ENCODE measurements at places on chromosomes 1 and 21.

- DNase-seq, result no peak
Observed at GRCh38 chr1:37831809-37832208, 23.8 kb upstream of the YRDC start.

GRCh38 chr1:235821361-235821981 is 45.2 kb downstream of the LYST start:
- no peak for DNase-seq

DNA sequence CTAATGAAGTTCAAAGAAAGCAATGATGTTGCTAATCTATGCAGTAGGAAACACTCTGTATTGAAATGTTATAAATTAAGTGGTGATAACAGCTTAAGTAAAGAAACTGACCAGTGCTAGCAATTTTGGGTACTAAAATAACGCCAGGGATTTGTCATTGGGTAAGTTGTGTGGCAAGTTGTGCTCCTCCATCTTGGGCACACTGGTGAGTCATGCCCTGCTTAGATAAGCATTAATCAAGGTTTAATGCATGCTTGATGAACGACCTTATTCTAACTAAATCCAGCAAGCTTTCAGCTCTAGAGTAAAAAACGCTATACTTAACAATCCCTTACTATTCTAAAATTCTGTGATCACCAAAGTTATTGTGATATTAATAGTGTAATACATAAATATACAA is 25.2 kb downstream of the VAMP4 start:
- DNase-seq, result no peak

GRCh38 chr1:162412002-162412401 is at the start of gene SH2D1B:
TSS of gene SH2D1B (minus strand) at chr1:162412136. CDS start at chr1:162412016, 120 bp downstream.
- DNase-seq, result no peak

DNA sequence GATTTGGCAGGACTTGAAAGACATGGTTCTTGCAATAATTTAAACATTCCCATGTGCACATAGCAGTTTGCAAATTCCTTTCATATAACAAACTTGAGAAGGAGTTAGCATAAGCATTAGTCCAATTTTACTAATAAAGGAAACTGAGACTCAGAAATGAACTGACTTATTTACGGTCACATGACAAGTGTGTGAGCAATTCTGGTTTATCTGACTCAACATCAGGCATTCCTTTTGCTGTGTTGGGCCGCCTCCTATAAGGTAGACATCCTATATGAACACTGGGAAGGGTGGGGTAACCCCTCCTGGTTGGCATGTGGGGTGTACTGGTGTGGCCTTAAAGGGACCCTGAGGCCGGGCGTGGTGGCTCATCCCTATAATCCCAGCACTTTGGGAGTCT is 8.5 kb upstream of the CPT2 start:
- DNase-seq, result no peak

DNA sequence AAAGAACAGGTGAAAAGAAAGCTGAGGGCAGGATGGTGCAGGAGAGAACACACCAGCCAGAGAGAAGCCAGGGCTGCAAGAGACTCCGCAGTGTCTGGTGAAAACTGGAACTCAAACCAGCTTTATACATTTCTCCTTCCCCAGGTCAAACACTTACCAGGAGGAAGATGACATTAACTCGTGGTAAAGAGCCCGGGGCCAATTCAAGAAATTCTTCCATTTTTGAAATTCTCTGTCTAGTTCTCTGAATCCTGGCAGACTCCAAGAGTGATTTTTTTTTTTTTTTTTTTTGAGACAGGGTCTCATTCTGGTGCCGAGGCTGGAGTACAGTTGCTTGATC is 25.8 kb upstream of the SIPA1L2 start:
- DNase-seq, result no peak

DNA sequence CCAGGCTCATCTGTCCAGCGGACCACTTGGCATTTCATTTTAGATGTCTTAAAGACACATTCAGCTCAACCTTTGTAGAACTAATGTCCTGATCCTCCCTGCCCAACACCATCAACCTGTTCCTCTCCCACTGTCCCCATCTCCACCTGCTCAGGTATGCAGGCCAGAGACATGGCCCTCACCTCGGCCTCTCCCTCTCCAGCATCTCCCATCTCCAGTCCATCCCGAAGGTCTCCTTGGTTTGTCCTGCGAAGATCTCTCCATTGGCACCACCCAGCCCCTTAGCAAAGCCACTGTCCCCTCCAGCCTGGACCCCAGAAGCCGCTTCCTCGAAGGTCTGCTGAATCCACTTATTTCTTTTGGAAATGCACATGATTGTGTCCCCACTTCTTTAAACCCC is 20.9 kb upstream of the KCNC4 start:
- no peak for DNase-seq

DNA sequence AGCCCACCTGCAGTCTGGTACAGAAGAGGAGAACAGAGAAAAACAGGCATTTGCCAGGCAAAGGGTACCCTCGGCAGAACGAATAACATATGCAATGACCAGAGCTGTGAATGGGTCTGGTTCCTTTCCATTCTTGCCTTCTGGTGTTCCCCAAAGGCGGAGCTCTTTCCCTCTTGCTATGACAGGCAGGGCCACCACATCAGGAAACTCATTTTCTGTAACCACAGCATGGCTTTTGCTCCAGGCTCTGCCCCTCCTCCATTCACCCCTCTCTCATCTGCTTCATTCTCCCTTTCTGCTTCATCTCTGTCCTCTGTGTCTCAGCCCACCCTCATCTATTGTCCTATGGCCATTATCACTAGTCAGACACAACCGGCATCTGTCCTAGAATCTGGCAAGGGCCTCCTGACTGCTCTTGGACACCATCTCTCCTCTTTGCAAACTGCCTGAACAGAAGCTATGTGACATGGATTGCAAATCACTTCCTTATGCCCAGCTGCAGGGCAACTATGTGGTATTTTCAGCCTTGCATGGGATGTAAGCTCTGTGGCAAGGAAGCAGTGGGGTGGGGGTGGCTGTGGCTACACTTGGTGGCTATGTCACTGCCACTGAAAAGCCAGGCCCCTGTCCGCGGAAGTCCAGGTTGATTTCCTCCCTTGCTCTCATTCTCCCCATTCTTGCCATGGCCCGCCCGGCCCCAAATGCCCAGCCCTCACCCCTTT is 78.8 kb upstream of the ABCD3 start:
- no peak for DNase-seq

DNA sequence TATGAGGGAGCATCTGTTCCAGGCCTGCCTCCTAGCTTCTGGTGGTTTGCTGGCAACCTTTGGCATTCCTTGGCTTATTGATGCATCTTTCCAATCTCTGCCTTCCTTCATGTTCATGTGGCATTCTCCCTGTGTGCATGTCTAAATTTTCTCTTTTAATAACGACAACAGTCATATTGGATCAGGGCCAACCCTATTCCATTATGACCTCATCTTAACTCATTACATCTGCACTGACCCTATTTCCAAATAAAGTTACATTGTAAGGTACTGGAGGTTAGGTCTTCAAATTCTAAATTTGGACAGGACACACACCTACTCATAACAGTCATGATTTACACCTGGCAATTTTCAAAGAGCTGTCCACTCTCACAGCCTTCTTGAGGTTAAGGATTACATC is 117.2 kb upstream of the FGGY start:
- no peak for DNase-seq

GRCh38 chr1:245404527-245404926 is 249.7 kb downstream of the KIF26B start:
- DNase-seq, result no peak

GRCh38 chr1:154609398-154610380 is 1.7 kb upstream of the ADAR start:
- no peak for DNase-seq

GRCh38 chr1:72442262-72442661 is 159.9 kb upstream of the NEGR1 start:
- no peak for DNase-seq

DNA sequence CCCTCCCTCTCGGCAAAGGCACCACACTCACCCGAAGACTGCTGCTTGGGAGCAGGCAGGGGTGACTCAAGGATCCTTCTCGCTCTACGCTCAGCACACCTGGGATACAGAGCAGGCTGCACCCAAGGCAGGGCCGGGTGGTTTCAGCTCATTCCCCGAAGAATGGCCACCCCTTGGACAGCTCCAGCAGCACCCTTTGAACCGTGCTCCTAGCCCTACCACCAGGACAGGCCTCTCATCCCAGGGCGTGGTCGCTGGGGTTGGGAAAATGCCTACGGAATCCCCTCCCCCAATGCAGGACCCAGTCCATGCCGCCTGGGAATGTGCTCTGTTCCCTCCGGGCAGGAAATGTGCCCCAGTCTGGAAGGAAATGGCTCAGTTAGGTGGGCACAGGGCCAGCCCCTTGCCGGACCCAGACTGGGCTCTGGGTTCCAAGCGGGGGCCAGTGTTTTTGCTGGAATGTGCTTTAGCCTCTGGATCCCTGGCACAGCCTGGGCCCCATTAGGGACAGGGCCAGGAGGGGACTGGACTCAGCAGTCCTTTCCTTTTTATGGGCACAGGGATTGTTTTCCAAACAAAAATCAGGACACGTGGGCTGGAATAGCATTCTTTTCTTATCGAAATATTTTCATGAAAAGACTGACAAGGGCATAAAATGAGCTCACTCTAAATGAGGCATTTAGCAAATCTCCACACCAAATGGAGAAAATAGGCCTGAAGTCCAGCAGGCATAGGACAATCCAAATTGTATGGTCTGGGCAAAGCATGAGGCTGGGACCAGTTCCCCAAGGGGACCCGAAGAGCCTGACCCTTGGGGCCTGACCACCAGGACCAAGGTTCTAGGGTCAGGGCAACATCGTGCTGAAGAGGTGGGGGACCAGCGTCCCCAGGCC is 7.3 kb downstream of the TMEM82 start:
- no peak for DNase-seq

GRCh38 chr1:10399444-10399941 is 629 bp downstream of the PGD start:
- DNase-seq, result no peak

DNA sequence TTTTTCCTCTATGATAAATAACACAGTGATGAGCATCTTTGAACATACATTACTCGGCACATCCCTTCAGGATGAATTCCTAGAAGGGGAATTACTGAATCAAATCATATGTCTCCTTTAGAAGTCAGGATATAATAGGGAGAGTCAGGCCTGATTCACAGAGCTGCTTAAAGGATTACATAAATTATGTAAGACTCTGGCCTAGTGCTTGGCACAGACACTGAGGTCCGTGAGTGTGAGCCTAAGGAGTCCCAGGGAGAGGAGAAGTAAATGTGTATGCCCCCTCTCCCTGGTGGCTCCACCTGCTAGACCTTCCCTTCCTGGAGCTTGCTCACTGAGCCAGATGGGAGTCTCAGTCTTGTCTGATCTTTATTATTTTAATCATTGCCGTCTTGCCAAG is 8.6 kb upstream of the FOXE3 start:
- no peak for DNase-seq

DNA sequence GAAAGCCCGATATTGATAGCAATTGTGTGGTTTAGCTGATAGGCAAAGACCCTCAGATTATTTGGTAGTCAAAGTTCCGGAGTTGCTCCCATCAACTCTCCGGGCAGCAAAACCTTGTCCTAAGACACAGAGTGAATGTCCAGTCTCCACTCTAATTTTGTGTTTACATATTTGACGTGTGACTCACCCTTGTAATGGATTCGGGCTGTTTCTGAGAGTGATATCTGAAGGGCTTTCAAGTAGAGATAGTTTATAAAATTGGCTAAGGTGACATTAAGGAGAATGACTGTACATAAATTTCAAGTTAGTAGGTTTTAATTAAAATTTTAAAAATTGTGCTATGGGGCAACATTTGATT is 154.2 kb downstream of the CNIH3 start:
- DNase-seq, result no peak

GRCh38 chr1:174044418-174045222 is 22.5 kb upstream of the RC3H1 start:
- DNase-seq, result no peak

- no peak for DNase-seq
Observed at GRCh38 chr1:3034728-3035562, 13.7 kb downstream of the ACTRT2 start.

GRCh38 chr1:6703016-6703415 is 1.4 kb upstream of the DNAJC11 start:
- no peak for DNase-seq

DNA sequence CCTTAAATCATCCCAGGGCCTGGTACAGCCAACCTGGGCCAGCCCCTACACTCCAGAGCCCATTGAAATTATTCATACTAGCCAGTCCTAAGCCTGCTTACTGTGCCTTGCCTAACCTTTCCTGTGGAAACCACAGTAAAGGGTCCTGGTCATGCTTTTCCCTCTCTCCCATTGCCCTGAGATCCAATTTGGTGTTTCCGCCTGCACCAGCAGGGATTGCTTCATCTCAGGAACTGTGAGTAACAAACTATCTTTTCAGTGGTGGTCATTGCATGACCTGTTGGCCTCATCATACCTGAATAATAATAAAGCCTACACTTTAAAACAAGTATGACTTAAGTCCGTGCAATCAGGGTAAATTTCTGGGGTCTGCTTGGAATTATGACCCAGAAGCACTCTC is 18.7 kb upstream of the GALNT2 start:
- no peak for DNase-seq

DNA sequence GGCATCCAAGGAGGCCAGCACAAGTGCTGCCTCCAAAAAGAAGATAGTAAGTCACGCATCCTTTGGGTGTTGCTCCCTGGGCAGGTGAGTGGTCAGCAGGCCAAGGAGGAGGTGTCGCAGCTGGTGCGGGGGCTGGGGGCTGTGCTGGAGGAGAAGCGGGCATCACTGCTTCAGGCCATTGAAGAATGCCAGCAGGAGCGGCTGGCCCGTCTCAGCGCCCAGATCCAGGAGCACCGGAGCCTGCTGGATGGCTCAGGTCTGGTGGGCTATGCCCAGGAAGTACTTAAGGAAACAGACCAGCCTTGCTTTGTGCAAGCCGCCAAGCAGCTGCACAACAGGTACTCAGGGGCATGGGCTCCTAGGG is 4.3 kb downstream of the TRIM46 start:
- no peak for DNase-seq

DNA sequence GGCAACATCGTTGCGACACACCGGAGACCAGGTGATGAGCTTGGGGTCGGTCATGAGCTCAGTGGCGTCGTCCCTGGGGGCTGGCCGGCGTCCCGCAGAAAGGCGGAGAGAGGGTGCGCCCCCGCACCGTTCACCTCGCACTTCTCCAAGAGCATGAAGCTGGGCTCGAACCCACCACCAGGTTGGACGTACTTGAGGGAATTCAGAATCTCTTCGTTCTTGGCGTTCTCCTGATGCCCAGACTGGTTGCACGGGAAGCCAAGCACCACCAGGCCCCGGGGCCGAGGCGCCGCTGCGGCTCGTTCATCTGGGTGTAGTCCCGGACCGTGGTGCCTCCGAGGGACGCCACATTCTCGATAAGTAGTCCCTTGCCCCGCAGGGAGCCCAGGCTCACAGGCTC is 176.6 kb upstream of the ADAMTS5 start:
- no peak for DNase-seq

- DNase-seq, result no peak
Observed at GRCh38 chr1:245650441-245650960, 495.7 kb downstream of the KIF26B start.

All from NCI-H2081 treated with DMSO at 0.1 percent for 48 hours (cell line).